ENCODE measurements at places on chromosomes 3 and 15.
A peak's percentile ranks its signal among the peaks of the same experiment; 100 is the strongest.

DNA sequence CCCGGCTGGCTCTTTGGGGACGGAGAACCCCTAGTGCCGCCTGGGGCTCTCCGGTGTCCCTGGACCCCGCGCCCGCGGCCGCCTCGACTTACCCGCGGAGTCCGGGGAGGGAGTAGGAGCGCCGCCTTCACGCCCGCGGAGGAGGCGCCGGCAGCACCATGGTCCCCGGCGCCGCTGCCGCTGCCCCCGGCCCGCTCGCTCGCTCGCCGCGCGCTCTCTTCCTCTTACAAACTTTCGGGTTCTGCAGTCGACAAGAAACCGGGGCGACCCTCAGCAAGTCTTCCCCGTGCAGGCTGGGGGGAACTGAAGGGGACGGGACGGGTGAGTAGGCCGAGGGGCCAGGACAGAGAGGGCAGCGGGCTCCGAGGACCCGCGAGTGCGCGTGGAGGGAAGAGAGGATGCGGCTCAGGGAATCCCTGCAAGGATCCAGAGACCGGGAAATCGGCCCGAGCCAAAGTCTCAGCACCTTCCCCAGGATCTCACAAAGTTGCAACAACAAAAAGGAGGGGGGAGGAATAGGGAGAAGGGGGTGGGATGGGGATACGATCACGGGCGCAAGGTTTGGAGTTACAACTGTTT lies 2.0 kb downstream of the FOXP1 start:
- DNase-seq, result peak; percentile 48

DNA sequence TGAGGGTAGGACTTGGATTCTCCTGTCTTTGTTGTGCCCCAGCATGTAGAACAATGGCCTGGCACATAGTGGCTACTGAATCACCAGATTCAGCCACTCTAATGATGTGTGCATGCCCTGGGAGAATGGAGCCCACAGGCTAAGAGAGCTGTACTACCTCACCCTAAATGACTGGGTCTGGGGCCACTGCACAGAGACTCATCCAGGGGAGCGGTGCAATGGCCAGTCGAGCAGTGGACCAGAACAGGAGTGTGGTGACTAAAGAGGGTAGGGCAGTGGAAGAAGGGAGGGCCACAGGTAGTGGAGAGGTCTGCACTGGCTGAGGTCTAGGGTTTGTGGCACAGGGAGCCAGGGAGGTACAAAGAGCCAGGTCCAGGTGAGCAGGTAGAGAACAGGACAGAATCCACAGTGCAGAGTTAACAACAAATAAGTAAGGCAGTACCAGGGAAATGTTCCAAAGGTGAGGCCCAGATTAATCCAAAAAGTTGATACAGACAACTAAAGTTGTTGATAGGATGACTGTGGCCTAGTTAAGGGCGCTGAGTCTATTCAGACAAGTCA lies 142.7 kb upstream of the ATP11B start:
- DNase-seq, result no peak

DNA sequence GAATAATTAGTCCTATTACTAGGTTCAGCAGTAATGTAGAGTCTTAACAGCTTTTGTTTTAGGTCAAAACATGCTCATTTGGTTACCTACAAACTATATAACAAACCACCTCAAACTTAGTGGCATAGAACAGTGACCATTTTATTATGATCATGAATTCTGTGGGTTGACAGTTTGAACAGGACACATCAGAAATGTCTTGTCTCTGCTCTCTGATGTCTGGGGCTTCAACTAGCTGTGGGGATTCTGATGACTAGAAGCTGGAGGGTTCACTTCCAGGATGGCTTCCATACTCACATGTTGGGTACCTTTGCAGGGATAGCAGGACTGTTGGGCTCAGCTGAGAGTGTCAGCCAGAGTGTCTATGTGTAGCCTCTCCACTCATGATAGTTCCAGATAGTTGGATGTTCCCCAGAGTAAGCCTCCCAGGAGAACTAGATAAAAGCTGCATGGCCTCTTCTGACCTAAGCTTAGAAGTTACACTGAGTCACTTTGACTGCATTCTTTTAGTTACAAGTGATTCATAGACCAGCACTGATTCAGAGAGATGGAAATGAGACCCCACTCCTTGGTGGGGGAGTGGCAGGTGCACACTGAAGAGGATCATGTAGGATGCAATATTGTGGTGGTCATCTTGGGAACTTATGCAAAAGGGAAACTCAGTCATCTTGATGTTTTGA lies 32.6 kb downstream of the PLCL2 start:
- no peak for DNase-seq

DNA sequence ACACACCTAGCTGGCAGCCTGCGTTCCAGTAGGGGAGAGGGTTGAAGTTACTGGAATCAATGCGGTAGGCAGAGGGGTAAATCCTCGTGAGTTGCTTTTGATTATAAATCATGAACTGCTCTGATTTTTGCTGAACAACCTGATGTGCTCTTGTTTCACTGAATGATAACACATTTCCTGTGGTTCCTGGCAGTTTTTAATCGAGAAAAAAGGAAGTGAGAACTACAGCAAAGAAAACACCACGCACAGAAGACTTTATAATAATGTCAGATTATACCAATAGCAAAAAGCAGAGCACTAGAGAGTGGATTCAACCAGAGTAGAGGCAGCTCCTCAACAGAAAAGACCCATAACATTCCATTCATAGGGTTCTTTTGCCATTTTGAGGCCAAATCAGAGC lies 200.8 kb upstream of the STRIT1 start:
- no peak for DNase-seq

DNA sequence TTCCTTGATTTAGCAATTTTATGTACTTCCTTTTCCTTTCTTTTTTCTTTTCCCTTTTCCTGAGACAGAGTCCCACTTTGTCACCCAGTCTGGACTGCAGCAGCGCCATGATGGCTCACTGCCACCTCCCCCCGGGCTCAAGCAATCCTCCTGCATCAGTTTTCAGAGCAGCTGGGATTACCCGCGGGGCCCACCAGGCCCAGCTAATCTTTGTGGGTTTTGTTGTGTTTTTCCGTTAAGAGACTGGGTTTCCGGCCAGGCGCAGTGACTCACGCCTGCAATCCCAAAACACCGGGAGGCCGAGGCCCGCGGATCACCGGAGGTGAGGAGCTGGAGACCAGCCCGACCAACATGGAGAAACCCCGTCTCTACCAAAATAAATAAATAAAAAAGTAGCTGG lies 17.7 kb downstream of the GOLGA8S start:
- DNase-seq, result no peak

- DNase-seq, result no peak
These were observed 3.5 kb downstream of the RFTN1 start for GRCh38 chr3:16509721-16510619.

- DNase-seq, result no peak
These were observed 292.4 kb downstream of the UBE2E2 start for GRCh38 chr3:23495507-23495906.

GRCh38 chr3:128462931-128463330 lies 3.8 kb downstream of the DNAJB8 start:
- no peak for DNase-seq

DNA sequence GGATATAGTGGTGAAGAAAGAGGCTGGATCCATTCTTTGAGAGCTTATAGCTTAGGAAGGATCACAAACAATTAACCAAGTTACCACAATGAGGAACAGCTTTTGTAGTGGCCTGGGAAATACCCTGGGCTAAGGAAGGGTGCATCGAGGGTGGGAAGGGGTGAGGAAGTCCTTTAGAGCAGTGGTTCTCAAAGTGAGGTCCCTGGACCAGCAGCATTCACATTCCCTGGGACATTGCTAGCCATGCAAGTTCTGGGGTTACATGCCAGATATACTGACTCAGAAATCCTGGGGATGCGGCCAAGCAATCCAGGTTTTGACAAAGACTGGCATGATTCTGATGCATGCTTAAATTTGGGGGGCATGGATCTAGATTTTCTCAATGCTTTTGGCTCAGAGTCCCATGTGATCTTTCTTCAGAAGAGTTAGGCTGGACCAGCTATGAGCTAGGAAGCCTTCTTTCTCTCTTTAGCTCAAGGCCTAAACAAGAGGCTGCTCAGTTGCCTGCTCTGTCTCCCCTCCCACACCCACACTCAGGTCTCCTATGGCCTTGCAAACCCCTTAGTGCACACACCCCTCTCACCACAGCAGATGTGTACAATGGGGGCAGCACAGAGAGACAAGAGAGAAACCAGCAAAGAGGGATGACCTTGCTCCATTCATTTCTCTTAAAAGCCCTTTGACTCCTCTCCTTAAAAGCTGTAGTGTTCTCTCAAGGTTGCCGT lies 1.8 kb upstream of the CCR1 start:
- DNase-seq, result no peak

DNA sequence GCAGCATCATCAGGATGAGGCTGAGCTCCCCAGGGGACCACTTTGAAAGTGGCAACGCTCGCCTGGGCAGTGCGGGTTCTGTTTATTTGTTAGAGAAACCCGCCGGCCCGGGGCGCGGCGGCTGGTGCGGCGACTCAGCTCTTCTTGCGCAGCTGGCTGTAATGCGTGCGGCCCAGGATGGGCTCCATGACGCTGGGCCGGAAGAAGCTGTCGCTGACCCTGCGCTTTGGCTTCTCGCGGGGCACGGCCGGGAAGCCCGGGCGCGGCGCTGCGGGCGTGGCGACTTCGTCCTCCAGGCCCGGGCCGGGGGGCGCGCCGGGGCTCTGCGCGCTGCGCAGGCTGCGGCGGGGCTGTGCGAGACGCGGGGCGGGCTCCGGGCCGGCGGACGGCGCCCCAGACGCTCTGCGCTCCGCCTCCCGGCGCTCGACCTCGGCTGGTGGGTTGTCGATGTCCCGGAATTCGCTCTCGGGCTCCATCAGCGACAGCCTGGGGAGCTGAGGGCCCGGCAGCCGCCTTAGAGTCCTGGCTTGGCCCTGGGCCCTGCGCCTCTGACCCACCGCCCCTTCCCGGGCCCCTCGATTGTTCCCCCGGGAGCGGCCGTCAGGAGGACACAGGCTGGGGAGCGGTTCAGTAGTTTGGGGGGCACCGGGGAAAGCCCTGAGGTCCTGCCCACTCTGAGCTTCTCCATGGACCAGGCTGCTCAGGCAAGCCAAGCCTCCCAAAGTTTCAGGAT lies 10.3 kb upstream of the KIF7 start:
- DNase-seq, result peak; percentile 32

GRCh38 chr15:57866149-57866736 lies 159.7 kb downstream of the POLR2M start:
- peak; percentile 76 for DNase-seq

DNA sequence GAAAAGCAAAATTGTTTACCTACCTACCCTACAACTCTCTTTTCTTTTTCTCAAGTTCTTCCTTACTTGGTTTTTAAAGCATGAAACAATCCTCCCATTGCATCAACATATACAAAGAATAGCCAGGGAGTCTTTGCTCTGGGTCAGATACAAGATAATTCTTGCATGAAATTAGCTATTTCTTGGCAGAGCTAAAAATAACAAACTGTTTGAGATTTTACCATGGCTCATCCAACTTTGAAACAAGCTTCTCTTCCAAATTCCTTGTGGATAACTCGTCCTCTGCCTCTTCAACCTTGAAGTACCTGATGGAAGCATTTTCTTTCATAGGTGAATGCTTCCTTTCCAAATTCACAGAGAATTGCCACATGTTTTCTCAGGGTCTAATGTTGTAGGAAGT lies 9.2 kb upstream of the CBLB start:
- DNase-seq, result no peak

DNA sequence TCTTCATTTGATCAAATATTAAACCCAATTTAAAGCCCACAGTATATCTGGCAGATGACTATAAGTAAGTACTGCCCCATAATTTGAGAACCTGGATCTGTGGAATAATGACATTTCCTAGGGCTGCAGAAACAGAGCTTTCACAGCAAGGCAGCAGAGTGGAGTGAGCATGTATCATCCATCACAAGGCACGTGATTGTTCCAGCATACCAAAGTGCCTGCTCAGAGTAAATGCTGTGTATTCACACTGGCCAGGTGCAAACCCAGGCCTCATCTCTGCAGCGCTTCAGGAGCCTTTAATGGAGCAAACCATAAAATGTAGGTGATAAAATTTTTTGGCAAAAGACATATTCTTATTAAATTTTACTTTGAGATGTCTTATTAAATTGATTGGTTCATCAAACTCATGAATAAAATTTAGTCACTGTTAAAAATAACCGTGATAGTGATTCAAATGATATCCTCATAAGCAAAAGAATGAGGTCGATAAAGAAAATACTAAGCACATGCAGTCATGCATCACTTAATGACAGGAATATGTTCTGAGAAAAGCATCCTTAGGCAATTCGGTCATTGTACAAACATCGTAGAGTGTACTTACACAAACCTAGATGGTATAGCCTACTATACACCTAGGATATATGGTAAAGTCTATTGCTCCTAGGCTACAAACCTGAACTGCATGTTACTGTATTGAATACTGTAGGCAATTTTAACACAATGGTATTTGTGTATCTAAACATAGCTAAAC lies 99.3 kb upstream of the SLC24A5 start:
- DNase-seq, result no peak

- DNase-seq, result no peak
These were observed 101.9 kb upstream of the SLCO3A1 start for GRCh38 chr15:91751611-91752010.

GRCh38 chr15:78193731-78194567 lies 40.4 kb downstream of the ACSBG1 start:
- DNase-seq, result no peak

DNA sequence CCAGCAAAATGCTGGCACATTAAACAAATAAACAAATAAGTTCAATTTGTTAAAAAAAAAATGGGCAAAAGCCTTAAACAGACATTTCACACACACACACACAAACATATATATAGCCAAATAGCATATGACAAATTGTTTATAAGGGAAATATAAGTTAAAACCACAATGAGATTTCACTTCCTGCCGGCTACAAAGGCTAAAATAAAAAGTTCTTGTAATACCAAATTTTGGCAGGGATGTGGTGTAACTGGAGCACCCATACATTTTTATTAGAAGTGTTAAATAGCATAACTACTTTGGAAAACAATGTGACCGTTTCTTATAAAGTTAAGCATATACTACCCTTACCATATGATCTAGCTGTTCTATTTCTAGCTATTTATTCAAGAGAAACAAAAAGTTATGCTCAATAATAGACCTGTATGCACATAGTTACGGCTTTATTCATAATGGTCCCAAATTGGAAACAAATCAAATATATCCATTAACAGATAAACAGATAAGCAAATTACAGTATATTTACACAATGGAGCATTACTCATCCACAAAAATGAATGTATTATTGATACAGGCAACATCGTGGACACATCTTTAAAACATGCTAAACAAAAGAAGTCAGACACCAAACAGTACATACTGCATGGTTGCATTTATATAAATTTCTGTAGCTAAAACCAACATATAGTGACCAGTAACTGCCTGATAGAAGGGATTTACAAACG lies 93.9 kb downstream of the EOMES start:
- DNase-seq, result no peak
